ENCODE measurements at places on chromosomes 16 and 17.

DNA sequence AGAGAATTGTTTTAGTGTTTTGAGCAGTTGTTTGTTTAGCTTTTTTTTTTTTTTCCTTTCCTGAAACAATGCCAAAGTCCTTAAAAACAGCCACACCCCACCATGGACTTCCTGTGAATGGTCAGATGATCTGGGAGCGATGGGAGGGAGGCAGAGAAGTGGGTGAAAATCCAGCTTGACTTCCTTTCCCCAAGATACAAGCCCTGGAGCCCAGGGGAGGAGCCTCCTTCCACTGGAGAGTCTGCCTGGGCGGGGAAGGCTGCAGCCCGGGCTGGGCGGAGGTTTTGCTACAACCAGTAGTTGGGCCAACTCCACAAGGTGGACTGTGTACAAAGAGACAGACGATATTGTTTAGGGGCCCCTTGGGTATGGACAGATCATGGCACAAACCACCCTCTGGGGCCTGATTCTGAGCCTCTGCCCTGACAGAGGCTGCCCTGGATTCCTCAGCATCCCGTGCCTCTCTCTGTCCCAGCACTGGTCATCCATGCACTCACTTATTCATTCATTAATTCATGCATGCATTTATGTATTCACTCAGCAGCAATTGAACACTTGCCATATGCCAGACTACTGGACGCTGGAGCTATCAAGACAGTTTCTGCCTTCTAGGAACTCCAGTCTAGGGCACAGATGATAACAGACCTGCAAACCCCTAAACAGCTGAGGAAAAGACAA is 29.8 kb downstream of the WSB1 start:
- DNase-seq, result peak; percentile 78

GRCh38 chr16:3256146-3256865 is at the start of gene MEFV:
Gene MEFV (minus strand): TSS chr16:3256633. CDS start chr16:3256587, 46 bp downstream.
- DNase-seq, result no peak

DNA sequence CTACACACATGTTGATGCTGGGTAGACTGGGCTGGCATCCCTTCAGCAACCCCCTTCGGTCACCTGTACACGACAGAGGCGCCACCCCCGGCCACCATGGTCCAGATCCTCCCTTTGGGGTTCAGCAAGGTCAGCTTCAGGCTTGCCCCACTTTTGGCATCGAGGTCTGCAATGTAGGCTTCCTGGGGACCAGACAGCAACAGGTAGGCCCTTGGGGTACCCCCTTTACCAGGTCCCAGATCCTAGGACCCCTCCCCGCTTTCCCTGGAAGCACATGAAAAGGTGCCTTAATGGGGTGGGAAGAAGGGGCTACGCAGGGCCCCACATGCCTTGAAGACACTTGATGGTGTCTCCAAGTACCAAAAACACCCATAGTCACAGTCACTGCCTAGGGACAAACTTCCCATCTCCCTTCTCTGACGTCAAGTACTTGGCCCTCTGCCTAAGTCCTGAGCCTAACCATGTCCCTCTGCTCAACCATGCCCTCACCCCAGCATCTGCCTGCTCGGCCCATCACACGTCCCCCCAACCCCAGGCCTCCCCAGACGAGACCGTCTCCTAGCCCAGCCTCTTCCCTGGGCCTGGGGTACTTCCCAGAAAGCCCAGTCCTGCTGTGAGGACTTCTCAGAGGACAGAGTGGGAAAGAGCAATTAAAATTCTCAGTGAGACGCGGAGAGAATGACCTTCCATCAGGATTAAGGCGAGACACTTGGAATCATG is 12.1 kb downstream of the ACLY start:
- no peak for DNase-seq

DNA sequence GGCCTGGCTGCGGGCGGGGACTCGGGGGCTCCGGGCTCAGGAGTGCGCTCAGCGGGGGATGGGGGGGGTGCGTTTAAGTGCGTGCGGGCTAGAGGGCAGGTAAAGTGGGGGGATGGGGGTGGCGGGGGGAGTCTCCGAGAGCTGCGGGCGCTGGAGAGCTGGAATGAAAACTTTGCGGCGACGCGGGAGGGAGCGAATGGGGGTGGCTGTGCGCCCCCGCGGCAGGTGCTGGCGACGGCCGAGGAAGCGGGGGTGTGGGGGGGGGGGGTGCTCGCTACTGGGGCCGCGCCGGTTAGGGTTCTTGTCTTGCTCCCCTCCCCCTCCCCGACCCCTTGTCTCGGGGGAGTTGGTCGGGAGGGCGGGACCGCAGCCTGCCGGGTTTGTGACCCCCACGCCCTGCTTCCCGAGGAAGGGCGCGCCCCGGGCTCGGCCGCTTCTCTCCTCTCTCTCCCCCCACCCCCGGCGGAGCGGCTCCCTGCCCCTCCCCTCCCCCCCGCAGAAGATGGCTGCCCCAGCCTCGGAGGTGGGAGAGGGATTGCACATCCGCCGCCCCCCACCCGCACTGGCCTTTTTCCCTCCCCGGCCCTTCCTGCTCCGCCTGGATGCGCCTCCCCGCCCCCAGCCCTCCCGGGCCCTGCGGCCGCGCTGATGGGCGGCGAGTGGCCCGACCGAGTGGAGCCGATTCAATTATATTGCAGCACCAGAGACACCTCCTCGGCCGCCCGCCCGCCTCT is 649 bp downstream of the GSE1 start:
- peak; percentile 38 for DNase-seq

GRCh38 chr17:20116683-20117309 is 107.6 kb downstream of the SPECC1 start:
- peak; percentile 6 for DNase-seq

GRCh38 chr16:56370185-56370874 is 55.0 kb downstream of the AMFR start:
- DNase-seq, result no peak

DNA sequence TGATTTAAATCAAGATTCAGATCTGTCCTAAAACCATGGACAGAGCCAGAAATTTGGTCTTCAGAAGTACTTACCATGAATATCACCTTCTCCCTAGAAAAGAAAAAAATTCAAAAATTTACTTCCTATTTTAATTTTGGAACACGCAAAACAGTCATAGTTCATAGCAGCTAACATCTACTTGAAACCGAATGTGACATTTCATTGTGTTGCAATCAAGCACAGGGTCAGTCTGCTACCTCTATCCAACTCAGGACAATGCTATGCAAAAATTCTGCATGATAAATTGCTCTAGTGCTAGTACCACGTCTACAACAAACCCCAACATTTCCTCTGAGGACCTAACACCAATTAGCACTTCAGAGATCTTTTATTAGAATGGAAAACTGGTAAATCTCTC is 7.7 kb downstream of the JPT1 start:
- no peak for DNase-seq

- DNase-seq, result no peak
These were observed 75.5 kb downstream of the SOCS1 start for GRCh38 chr16:11180489-11180888.

GRCh38 chr16:73572135-73572828 is 524.4 kb upstream of the ZFHX3 start:
- no peak for DNase-seq

Data from NCI-H2029 (cell line).